A549 treated with GW870086 at 1 μM for 4 hours (cell line): ENCODE measurements at places on chromosomes 6 and 20. TPM values are rescaled to one million over a fixed set of nuclear protein-coding genes. Genes with fewer than 3 reads are reported as not detected.

Gene CST3
- 267 to 420 TPM (median 398 TPM) in 5 replicates for total RNA-seq

Gene FAM83C
- 0.06 to 0.14 TPM (median 0.08 TPM) in 5 replicates for total RNA-seq

Gene OXT
- not detected in 5 replicates for total RNA-seq

Gene CCDC28A
- 10.9 to 14.0 TPM (median 12.3 TPM) in 5 replicates for total RNA-seq

Gene WFDC10B
- total RNA-seq, result not detected in 5 replicates

Gene DYNLT2
- 0.44 to 0.68 TPM (median 0.57 TPM) in 5 replicates for total RNA-seq

Gene GCNT2
- 5.6 to 7.5 TPM (median 6.3 TPM) in 5 replicates for total RNA-seq

Gene AHCY
- 302 to 333 TPM (median 329 TPM) in 5 replicates for total RNA-seq

Gene RBPJL
- total RNA-seq, result not detected in 5 replicates

Gene SERINC3
- total RNA-seq, result 69.8 to 89.6 TPM (median 87.0 TPM) in 5 replicates

Gene OCSTAMP
- not detected in 5 replicates for total RNA-seq

Gene SLC22A7
- total RNA-seq, result not detected in 5 replicates

Gene MROH8
- 0.45 to 1.7 TPM (median 1.0 TPM) in 5 replicates for total RNA-seq

Gene RPN2
- total RNA-seq, result 254 to 268 TPM (median 260 TPM) in 5 replicates

Gene ABHD16B
- not detected in 5 replicates for total RNA-seq

Gene PCMTD2
- total RNA-seq, result 8.3 to 13.2 TPM (median 11.7 TPM) in 5 replicates

Gene GNRH2
- 0.29 to 0.59 TPM (median 0.32 TPM) in 4 of 5 replicates, not detected in the other for total RNA-seq

Gene ENPP4
- 0.11 to 0.41 TPM (median 0.25 TPM) in 5 replicates for total RNA-seq

Gene SLC35D3
- 0.05 to 0.09 TPM in 2 of 5 replicates, not detected in the others for total RNA-seq

Gene DEFB132
- total RNA-seq, result not detected in 5 replicates

Gene TNFRSF6B
- total RNA-seq, result 0.14 to 0.95 TPM (median 0.74 TPM) in 4 of 5 replicates, not detected in the other

Gene POM121L2
- not detected in 5 replicates for total RNA-seq

Gene CGA
- 0.24 to 0.67 TPM (median 0.48 TPM) in 5 replicates for total RNA-seq

Gene PYGB
- total RNA-seq, result 229 to 300 TPM (median 288 TPM) in 5 replicates

Gene CLVS2
- 0.07 to 0.32 TPM (median 0.15 TPM) in 5 replicates for total RNA-seq

Gene SNAP25
- total RNA-seq, result 11.4 to 20.3 TPM (median 16.6 TPM) in 5 replicates

Gene GMPR
- 1.7 to 3.1 TPM (median 2.2 TPM) in 5 replicates for total RNA-seq

Gene PCSK2
- total RNA-seq, result not detected in 5 replicates

Gene CDH4
- total RNA-seq, result 6.0 to 8.7 TPM (median 7.7 TPM) in 5 replicates

Gene NKX2-2
- total RNA-seq, result not detected in 5 replicates

Gene MYL9
- total RNA-seq, result 15.9 to 26.5 TPM (median 17.6 TPM) in 5 replicates

Gene PRL
- total RNA-seq, result not detected in 5 replicates

Gene ERVFRD-1
- not detected in 5 replicates for total RNA-seq

Gene ID1
- total RNA-seq, result 385 to 513 TPM (median 425 TPM) in 5 replicates

Gene CRIP3
- 0.37 to 1.0 TPM (median 0.53 TPM) in 5 replicates for total RNA-seq

Gene DUSP15
- total RNA-seq, result 0.66 to 1.6 TPM (median 1.0 TPM) in 5 replicates

Gene TMEM244
- total RNA-seq, result not detected in 5 replicates

Gene REM1
- 0.39 to 0.82 TPM (median 0.56 TPM) in 5 replicates for total RNA-seq

Gene POPDC3
- total RNA-seq, result 24.7 to 28.3 TPM (median 27.1 TPM) in 5 replicates

Gene TSBP1
- not detected in 5 replicates for total RNA-seq

Gene RIPOR3
- total RNA-seq, result 0.08 TPM in 1 of 5 replicates, not detected in the others

Gene CAPN11
- 0.09 TPM in 1 of 5 replicates, not detected in the others for total RNA-seq

Gene FLRT3
- total RNA-seq, result 1.1 to 1.6 TPM (median 1.3 TPM) in 5 replicates

Gene ZNF322
- total RNA-seq, result 4.6 to 7.0 TPM (median 6.2 TPM) in 5 replicates

Gene C6orf120
- 8.2 to 14.8 TPM (median 12.9 TPM) in 5 replicates for total RNA-seq

Gene ARMH2
- not detected in 5 replicates for total RNA-seq

Gene CDH26
- total RNA-seq, result 0.10 to 0.23 TPM (median 0.15 TPM) in 4 of 5 replicates, not detected in the other

Gene MATN4
- total RNA-seq, result 0.14 to 0.22 TPM (median 0.17 TPM) in 4 of 5 replicates, not detected in the other

Gene MUC21
- not detected in 5 replicates for total RNA-seq

Gene RUNX2
- total RNA-seq, result 1.5 to 2.0 TPM (median 1.8 TPM) in 5 replicates

Gene SMIM13
- 12.5 to 17.3 TPM (median 15.2 TPM) in 5 replicates for total RNA-seq

Gene RNF144B
- 0.08 to 0.50 TPM (median 0.31 TPM) in 5 replicates for total RNA-seq

Gene ADGRG6
- 38.2 to 62.5 TPM (median 55.0 TPM) in 5 replicates for total RNA-seq

Gene B3GAT2
- total RNA-seq, result 0.02 to 0.03 TPM in 2 of 5 replicates, not detected in the others

Gene TXLNB
- not detected in 5 replicates for total RNA-seq

Gene PKHD1
- not detected in 5 replicates for total RNA-seq

Gene ULBP3
- total RNA-seq, result 2.9 to 4.6 TPM (median 3.7 TPM) in 5 replicates

Gene FYN
- 3.6 to 6.1 TPM (median 4.5 TPM) in 5 replicates for total RNA-seq

Gene CST7
- 0.14 to 0.19 TPM in 2 of 5 replicates, not detected in the others for total RNA-seq
